ENCODE measurements at places on chromosomes 5 and 9.

- DNase-seq, result no peak
Observed at GRCh38 chr5:32443145-32443540, 1.4 kb downstream of the ZFR start.

- no peak for DNase-seq
Observed at GRCh38 chr5:133108481-133108921, 56.7 kb downstream of the HSPA4 start.

DNA sequence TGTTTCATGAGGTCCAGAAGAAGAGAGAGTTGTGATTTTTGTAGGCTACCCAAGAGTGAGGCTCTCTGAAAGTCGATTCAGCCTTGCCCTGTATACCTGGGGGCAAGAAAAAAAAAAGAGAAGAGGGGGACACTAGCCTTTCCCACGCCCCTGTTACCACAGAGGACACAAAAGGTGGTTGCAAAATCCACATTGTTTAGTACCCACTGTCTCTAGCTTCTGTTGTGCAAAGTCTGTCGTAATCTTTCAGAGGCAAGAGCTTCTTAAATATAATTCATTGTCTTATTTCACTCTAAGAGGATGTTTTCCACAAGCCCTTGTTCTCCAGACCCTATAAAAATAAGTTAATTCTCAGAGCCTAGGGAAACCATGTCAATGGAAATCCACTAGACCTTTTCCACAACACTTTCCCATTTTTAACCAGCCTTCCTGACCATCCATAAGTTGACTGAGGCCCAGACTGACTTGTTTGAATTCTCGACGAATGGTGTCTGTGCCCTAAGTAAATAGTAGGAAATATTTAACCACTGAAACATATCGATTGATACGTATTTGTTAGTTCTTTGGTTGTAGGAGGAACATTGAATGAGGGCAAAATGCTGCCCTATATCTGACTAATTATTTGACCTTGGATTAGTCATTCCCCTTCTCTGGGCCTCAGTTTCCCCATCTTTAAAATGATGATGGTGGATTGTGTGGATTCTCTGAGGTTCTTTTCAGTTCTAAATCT lies 182.7 kb downstream of the PAPPA start:
- DNase-seq, result no peak

DNA sequence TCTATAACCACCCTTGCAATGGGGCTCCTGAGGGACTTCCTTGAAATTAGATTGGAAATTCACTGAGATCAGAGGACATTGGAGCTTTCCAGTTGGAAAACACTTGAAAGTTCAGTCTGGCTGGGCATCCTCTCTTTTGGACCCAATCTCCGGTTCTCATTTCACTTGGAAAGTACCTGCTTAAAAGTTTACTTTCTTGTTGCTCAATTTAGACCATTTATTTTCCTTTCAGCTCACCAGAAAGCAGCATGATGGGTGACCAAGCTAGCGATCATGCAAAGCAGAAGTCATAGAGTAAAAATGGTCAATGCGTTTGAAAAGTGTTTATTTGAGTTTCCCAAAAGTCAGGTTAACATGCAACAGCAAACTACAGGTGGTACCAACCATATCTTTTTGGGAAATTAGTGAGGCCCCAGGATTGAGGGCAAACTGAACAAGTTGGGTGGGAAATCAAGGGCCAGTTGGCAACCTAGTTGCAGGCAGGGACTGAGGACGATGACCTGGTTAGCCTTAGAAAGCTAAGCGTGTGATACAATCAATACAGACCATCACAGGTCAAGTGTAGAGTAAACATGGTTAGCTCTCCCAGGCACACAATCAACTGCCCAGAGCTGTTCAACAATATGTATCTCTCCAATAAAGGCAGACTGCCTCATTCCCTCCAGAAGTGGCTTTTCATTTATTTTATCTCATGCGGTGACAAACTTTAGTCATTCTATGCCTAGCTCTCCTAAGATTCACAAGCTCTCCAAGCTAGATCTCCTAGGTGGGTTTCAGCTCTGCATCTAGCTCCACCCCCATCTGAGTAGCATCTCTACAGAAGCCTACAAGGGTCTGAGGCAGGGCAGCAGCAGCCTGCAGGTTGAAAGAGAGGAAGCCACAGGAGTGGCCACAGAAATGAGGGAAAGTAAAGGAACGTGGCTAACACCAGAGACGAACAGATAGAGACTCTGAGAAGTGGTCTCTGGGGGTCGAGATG lies 136.9 kb downstream of the UGCG start:
- DNase-seq, result no peak

DNA sequence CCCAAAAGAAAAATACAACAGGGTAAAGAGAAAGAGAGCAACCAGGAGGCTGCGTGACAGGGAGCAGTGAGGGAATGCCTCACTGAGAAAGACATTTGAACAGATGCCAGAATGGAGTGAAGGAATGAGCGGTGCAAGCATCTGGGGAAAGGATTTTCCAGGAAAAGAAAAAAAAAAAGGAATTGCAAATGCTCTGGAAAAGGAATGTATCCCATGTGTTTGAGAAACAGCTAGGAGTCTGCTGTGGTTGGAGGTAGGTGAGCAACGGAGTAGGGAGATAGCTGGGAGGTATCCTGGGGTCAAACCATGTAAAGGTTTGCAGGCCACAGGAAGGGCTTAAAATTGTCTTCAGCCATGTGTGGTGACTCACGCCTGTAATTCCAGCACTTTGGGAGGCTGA lies 23.6 kb upstream of the CEMIP2 start:
- no peak for DNase-seq

DNA sequence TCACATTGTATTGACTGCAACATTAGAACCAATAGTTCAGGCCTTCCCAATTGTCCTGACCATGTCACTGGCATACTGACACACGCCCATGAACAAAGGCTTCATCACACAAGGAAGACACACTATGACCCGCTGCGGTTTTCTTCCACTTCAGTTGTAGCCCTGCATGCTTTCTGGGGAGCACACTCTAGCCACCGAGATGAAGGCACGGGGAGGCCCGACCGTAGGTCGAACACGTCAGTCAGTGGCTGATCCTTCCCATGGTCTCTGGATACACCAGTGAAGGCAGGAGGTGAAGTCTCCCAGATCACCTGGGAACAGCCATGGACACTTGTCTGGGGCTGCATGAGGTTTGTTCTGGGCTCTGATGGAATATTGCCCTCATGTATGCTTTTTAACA lies 224.7 kb downstream of the FSTL4 start:
- DNase-seq, result no peak

GRCh38 chr9:131084661-131085369 lies 11.5 kb upstream of the AIF1L start:
- no peak for DNase-seq

- DNase-seq, result no peak
Observed at GRCh38 chr5:101009758-101010519, 106.9 kb upstream of the ST8SIA4 start.

- DNase-seq, result no peak
Observed at GRCh38 chr5:15850939-15851341, 328.7 kb downstream of the MARCHF11 start.

DNA sequence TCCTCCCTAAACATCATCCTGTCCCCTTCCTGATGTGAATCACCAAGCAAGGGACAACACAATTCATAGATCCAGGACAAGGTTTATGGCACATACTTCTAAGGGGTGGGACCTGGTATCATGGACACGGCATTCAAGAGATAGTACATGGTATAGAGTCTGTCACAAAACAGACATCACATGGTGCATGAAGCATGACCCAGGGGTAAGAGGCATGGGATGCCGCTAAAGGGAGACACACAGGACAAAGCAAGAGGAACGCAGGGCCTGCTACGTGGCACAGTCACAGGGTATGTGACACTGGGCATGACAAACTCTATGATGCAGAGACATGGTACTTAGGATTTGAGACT lies 20.7 kb downstream of the GSN start:
- no peak for DNase-seq

GRCh38 chr9:123206065-123206464 lies 62.3 kb downstream of the STRBP start:
- no peak for DNase-seq

DNA sequence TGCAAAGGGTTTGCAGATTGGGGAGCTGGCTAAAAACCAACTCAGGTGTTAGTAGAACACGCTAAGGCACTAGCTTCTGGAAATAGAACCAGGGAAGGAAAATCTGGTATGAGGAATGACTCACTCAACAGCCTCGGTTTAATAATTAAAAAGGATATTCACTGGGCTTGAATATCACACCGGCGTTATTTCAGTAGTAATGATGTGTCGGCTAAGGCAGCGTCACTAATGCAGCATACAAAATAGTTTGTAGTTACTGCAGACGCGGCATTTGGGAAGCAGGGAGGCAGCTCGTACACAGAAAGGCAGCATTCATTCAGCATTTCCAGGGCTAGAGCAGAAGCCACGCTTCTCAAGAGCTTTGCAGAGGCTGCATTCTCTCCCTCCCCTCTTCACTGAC lies 1.7 kb downstream of the ADRA1B start:
- no peak for DNase-seq

GRCh38 chr9:21075484-21075883 lies 2.3 kb downstream of the IFNB1 start:
- DNase-seq, result no peak

GRCh38 chr9:94031946-94032345 lies 52.3 kb upstream of the PTPDC1 start:
- no peak for DNase-seq

GRCh38 chr5:133827011-133827410 lies 141.4 kb downstream of the C5orf15 start:
- DNase-seq, result no peak

DNA sequence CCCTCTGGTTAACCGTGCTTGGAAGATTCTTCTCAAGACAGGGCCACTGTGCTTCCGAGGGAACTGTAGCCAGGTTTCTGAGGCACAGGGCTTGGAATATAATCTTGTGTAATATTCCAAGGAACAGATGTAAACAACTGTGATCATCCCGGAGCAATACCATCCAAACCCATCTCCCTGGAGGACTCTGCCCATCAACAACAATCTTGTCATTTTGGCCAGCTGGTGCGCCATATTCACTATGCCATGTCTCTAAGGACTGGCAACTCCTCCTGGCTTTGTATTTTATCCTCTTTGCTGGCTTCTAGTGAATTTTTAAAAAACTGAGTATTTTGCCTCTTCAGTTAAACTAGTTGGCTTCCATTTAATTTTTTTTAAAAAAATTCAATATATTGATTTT lies 349.3 kb downstream of the ADAMTS6 start:
- no peak for DNase-seq

- no peak for DNase-seq
Observed at GRCh38 chr5:175894271-175894670, 22.9 kb downstream of the CPLX2 start.

GRCh38 chr5:179780362-179780761 lies 13.4 kb upstream of the LTC4S start:
- DNase-seq, result no peak
